Skin of body (tissue), 3 donors: ENCODE measurements at places on chromosomes 1 and 21.

DNA sequence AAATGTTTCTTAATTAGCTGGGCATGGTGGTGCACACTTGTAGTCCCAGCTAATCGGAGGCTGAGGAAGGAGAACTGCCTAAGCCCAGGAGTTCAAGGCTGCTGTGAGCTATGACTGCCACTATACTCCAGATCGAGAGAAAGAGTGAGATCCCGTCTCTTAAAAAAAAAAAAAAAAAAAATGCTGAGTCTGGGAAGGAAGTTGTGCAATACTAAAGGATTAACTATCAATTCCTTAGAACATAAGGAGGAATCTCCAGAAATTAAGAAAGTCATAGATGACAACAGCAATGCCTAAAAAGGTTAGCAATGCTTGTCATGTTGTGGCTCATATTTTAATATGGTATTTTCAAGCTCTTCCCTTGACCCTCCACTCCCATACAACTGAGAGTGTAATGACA lies 5.3 kb downstream of the LUZP1 start:
- no peak for DNase-seq

DNA sequence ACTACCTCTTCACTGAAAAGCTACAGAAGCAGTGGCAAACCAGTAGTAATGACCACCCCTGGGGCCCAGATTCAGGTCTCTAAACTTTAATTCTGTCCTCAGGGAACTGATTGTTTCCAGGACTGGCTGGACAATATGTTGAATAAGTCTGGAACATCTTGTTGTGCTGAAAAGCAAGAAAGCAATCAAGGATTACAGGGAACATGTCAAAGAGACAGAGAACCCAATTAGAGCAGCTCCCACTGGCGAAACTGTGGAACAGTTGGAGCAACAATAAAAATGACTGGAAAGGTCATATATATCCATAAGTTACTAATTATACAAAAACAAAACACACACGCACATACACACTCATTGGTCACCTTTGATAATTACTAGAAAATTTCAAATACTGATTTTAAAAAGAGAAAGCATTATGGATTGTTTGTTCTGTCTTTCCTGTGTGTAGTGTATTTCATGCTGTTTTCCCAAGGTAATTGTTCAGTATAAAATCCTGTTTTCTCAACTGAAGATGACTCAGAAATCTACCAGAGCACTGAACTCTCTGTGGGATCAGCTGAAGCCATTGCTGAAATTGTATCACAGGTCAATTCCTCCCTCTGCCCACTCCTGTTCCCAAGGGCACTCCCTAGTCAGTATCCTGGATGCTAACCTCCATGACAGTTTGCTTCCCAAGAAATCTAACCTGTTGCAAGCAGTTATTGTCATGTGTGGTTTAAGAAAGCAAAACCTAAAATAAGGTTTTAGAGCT lies 83.6 kb upstream of the RGS1 start:
- no peak for DNase-seq

DNA sequence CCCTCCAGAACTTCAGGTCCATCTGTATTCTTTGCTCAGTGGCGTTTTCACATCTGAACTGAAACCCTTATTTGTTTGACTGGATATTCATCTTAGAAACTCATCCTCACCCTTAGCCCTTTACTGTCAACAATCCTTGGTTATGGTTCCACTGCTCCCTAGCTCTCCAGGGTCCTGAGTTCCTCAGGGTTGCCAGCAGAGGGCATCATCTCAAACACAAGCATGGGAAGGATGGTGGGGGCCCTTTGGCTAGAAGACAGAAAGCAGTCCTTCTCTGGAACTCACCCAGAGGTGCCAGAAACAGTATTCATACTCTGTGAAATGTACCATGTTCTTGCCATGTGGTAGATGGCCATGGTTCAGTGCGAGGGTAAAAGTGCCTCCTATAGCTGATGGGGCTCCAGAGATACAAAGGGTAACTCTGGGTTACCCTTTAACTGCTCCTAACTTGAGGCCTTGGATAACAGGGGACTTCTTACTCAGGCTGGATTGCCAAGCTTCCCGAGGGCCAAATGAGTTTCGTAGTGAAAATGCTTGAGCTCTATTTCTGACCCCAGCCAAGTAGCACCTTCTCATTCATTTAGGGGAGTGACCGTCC lies 11.3 kb downstream of the NCSTN start:
- no peak for DNase-seq

GRCh38 chr1:167734841-167735240 lies 13.1 kb downstream of the MPZL1 start:
- DNase-seq = no peak

GRCh38 chr1:186091222-186091720 lies 283.8 kb downstream of the TPR start:
- no peak for DNase-seq

- no peak for DNase-seq
These were observed 15.9 kb downstream of the PDXK start for GRCh38 chr21:43734928-43735229.

DNA sequence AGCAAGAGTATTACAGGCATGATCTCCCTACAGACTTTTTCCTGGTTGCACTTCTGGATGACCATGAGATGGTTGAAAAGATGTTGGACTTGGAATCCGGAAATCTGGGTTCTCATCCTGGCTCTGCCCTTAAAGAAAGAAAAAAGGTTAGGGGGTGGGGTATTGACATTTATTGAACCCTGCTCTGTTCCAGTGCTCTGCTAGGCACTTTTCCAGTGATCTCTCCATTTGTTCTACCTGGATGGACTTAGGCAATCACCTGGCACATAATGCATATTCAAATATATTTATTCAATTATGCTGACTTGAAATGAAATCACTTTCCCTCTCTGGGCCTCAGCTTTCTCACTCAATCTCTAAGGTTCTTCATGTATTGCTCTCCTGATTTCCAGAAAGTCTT lies 101.0 kb upstream of the NFIA start:
- no peak for DNase-seq

- DNase-seq = no peak
These were observed 105.1 kb downstream of the SEC16B start for GRCh38 chr1:177864538-177865305.

DNA sequence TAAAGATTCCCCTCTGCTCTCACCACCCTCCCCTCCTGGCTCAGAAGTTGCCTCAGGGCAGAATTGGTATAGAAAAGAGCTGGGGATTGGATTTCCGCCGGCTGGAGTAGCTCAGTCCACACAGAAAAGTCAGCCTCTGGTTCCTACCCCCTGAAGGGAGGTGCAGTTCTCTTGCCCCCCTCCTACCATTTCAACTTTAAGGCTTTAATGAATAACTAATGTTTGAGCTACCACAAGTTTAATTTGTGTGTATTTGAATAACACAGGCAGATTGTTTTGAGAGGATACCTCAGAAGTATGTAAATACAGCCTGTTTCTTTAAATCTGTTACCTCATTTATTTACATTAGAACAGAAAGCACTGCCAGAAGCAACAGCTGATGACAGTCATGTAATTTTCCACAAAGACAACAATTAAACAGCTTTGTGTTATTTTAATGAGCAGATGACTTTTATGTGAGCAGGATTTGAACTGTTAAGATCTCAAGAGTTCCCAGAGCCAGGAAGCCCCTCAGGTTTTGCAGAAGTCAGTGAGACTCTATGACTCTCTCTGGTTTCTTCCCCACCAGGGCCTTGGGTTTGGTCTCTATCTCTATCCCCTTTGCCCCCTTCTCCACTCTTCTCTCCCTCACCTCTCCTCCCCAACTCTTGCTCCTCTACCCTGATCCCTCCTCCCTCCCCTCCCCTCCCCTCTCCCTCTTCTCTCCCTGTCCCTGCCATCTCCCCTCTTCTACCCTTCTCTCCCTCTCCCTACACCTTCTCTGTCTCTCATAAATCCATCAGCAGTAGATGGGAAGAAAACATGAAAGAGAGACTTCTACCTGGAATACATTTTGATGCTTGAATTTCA lies 26.3 kb downstream of the DUSP10 start:
- peak; percentile 78 for DNase-seq

DNA sequence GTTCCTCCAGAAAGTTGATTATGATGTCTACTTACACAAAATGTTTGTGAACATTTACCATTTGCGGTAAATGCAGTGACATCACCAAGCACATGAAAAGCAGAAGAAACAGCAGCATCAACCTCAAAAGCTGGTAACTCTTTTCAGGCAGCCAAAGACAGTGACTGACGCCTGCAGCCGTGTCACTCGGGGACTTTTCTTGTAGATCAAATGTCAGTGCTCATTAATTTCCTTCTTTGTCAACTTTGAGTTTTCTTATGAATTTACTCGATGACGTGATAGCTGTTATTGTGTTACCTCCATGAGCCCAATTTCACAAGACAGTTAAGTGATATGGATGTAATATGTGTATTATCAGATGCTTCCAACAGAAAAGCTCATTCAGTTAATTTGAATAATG lies 92.5 kb downstream of the RIPK4 start:
- DNase-seq = no peak

DNA sequence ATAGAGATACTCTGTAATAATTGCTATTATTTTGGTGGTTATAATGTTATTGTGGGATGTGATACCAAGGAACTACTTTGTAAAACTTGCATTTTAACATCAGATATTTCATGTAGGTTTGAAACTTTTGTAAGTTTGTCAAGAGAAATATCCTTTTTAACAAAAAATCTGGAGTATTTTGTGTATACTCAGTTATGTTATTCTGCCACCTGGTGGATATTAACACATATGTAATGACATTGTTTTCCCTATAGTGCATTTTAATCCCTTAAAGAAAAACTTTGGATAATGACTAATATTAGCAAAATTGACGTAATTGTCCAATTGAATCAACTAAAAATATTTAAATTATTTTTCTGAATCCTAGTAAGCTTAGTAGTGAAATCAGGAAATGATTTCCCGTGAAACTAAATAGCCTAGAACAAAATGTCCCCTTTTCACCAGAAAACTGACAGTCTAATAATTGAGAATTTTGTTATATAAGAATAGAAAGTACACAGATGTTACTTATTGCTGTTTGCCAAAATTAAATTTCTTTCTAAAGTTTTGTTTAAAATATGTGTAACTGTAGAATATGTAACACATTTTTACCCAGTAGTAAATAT lies 39.6 kb downstream of the KCTD3 start:
- no peak for DNase-seq

GRCh38 chr1:110338309-110338885 lies 780 bp upstream of the RBM15 start:
- DNase-seq = peak; percentile 91

GRCh38 chr1:84668185-84668584 lies 22.1 kb downstream of the SSX2IP start:
- DNase-seq = no peak

GRCh38 chr1:161962091-161962887 lies 61.4 kb downstream of the OLFML2B start:
- DNase-seq = peak; percentile 59

DNA sequence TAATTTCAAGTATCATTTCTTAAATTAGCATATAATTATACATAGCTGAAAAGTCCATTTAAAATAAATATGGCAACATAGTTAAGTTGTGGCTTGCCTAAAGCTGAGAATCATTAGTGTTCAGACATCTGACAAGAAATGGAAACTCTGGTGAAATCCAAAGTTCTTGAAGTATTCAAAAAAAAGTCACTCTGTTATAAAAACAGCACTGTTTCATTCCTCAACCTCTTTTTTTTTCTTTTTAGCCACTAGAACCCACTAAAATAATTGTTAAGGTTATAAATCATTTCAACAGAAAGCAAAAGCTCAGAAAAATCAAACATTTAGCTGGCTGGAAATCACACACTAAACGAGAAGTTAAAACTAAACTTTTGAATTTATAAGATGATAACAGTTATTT lies 476.7 kb downstream of the LTN1 start:
- DNase-seq = peak; percentile 21

- DNase-seq = no peak
These were observed 590.3 kb downstream of the AJAP1 start for GRCh38 chr1:5244631-5245285.

DNA sequence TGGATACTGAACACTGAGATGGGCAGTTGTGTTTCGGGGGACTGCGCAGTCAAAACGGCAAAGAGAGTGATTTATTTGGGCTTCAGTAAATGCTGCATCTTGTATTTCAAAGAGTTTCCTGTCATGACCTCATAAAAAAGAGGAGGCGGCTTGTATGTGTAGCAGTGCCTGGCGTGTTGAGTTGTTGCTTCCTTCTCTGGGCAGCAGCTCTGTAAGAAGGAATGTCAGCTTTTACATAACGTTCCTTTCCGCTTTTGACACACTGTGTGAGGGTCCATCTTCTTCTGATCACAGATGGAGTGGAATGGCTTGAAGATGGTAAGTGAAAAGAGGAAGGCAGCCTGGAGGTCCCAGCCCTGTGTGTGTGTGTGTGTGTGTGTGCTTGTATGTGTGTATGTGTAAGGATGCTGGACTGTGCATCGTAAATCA lies 941 bp downstream of the ELAVL4 start:
- DNase-seq = peak; percentile 65

DNA sequence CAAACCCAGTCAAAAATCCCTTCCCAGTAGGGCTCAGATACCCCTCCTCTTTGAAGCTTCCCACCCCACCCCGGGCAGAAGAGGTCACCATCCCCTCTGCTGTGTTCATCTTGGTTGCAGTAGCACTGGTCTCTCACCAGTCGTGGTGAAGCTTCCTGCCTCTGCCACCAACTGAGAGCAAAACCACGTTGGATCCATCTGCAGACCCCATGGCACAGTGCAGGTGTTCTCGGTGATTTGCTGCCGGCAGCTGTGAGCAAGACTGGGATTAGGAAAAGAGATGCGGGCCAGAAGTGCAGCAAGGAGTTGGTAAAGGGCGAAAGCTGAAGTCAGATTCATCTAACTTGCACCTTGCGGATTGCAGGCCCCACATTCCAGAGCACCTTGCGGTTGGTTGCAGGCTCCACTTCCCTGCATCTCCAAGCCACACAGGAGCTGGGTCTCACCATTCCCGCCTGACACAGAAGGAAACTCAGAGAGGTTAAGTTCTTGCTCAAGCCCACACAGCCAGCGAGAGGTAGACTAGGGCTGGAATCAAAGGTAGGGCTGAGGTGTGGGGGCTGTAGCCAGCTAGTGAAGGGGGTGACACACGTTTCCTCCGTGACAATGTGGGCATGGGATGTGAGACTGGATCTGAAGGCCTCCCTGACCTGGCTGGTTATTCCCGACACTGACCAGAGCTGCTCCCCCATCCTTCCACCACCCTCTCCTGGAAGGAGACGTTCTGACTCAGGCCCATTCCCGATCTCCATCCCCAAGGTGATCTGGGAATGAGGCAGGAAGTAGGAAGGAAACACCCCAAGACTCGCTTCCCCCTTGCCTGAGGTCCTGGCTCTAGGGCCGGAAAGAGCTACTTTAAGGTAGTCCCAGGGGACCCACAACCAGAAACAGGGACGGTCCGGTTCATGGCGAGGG lies 3.3 kb upstream of the FAM110D start:
- DNase-seq = no peak

GRCh38 chr1:200909071-200909470 lies 14.4 kb downstream of the INAVA start:
- no peak for DNase-seq

- DNase-seq = no peak
These were observed 46.6 kb downstream of the LPAR3 start for GRCh38 chr1:84846387-84846786.

- no peak for DNase-seq
These were observed 183.3 kb downstream of the NEK7 start for GRCh38 chr1:198340139-198340538.

DNA sequence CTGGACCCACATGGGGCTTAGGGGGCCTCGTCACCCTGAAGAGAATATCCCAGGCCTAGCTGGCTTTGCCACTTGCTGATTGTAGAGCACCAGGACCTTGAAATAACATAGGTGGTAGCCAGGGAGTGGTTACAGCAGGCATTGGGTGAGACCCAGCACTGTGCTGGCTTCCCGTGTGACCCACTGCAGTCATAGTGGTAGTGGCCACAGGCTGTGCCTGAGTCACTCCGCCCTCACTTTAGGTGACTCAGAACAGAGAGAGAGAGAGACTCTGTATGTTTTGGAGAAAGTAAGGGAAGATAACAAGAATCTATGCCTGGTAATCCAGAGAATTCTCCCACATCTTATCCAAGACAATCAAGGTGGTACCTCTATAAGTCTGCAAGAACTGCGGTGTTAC lies 98.7 kb upstream of the LHX8 start:
- no peak for DNase-seq
